ENCODE measurements at places on chromosomes 5 and 9.
A peak's percentile ranks its signal among the peaks of the same experiment; 100 is the strongest.

GRCh38 chr5:127290019-127290945, at the start of gene MEGF10:
Gene MEGF10, plus strand, starts transcription at chr5:127290796. Its CDS starts 40,513 bp downstream, at chr5:127331309.
- DNase-seq, result peak; percentile 66

GRCh38 chr5:165877475-165877874, 2372.1 kb downstream of the MAT2B start:
- DNase-seq, result no peak

DNA sequence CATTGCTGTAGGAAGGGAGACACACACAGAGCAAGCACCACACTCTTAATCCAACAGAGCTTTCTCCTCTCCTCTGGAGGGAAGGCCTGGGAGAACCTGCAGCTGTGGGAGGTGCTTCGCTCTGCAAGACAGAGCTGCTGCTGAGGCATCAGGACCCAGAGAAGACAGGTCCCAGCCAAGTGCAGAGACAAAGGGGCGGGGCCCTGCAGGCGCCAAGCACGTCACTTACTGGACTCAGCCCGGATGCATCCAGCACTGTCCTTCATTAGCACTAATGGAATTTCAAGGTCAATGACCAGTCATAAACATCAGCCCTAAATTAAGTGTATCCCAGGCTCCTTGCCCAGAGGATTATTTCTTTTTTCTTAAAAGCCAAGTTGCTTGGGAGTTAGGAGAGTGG, 337.1 kb upstream of the PANK3 start:
- no peak for DNase-seq

DNA sequence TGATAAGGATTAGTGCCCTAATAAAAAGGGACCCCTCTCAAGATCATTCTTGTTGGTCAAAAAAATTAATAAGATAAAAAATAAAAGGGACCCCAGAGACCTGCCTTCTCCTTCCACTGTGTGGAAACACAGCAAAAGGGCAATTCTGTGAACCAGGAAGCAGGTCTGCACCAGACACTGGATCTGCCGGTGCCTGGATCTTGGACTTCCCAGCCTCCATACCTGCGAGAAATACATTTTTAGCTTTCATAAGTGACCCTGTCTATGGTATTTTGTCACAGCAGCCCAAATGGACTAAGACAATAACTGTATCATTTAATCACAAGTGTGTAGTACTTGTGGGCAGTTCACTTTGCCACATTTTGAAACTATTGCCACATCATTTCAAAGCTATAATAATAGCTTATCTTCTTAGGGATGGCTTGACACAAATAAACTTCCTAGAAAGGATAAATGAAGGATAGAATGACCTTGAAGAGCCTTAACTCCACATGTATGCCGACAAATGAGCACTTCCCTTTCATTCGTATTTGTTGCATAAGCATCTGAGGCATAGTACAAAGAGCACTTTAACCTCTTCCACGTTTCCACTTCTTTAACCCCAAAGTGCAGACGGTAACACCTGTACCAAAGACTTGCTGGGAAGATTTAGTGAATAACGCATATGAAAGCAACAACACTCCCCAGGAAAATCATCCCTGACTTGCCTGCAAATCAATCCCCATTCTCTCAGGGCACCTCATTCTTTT, 336.5 kb downstream of the RFX3 start:
- no peak for DNase-seq

DNA sequence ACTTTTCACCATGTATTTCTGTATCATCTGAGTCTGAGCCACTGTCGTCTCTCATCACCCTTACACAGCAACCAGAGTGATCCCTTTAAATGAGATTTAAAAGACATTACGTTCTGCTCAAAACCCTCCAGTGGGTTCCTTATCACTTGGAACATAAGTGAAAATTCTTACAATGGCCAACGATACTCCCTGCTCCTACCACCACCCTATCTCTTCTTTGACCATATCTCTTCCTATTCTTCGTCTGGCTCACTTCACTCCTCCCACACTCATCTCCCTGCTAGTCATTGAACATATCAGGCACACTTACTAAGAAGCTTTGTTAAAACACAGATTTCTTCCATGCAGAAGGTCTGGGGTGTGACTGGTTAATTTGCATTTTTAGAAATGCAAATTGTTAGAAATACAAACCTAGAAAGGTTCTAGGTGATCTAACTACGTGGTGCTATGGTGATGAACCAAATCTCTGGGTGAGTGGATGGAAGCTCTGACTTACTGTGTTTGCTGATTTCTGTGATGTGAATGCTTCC, 166.6 kb upstream of the CD180 start:
- no peak for DNase-seq

DNA sequence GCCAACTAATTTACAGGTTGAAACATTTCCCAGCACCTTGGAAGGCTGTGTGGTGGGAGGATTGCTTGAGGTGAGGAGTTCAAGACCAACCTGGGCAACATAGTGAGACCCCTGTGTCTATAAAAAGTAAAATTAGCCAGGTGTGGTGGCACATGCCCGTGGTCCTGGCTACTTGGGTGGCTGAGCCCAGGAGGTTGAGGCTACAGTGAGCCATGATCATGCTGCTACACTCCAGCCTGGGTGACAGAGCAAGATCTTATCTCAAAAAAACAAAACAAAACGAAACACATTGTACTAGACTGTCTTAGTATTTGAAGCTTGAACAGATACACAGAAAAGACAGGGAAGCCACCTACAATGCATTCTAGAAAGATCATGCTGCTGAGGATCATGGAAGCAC, 2.8 kb upstream of the HSDL2 start:
- DNase-seq, result no peak
